ENCODE measurements at places on chromosomes 12 and 14.

- no peak for DNase-seq
Measured at GRCh38 chr12:810671-811415, 58.5 kb downstream of the WNK1 start.

DNA sequence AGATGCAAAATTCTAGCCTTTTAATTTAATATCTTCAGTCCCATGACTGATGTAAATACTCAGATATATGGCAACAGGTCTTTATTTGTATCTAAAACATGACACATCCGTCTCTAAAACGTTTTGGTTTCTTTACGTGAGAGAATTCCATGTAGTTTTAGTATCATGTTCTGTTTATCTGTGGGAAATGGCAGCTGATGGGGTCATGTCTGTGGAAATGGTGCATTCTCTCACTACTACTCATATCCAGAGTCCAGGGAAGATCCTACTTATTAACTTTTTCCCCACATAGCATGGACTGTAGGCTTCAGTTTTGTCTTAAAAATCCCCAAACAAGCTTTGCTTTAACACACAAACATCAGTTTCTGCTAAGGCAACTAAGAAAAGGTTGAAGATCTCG is 53.8 kb downstream of the SPTLC2 start:
- DNase-seq, result no peak

DNA sequence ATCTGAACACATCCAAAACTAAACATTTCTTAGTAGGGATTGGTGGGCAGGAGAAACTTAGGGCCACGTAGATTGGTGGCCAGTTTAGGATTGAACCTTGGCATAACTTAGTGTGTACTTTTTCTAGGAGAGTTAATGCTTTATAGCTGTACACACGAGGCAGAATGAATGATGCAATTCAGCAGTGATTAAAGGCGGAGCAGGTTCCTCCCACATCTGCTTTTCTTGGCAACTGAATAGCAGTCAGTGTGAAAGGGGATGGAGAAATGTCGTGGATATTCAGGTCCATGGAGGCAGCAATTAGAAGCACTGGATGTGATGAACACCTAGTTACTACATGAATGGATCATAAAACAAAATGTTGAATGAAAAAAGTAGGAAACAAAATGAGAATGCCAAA is 493.8 kb downstream of the FUT8 start:
- DNase-seq, result no peak

- DNase-seq, result no peak
Measured at GRCh38 chr14:103871596-103872480, 24.5 kb upstream of the PPP1R13B start.

GRCh38 chr14:21668377-21668776 is 5.2 kb downstream of the OR4E1 start:
- DNase-seq, result no peak

DNA sequence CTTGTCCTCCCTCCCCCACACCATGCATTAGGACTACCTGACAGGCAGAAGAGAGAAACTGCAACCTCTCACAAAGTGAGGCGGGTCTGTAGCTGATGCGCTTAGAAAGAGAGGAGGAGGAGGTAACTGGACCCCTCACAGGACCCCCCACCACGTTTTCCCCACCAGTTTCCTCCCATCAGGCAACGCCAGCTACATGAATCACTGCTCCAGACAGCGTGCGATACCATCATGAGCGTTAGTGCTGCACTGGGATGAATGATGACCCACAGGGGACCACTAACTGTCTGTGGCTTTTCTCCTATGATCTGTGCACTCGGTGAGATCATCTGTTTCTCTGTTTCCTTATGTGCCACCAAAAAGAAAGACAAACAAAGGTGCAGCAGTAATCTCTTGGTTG is 77.7 kb downstream of the KCNK10 start:
- no peak for DNase-seq

- no peak for DNase-seq
Measured at GRCh38 chr12:113870035-113870434, 96.1 kb downstream of the RBM19 start.

- DNase-seq, result peak; percentile 41
Measured at GRCh38 chr12:105235281-105235731, 668 bp downstream of the APPL2 start.

- no peak for DNase-seq
Measured at GRCh38 chr12:124881123-124881522, 17.5 kb upstream of the SCARB1 start.

DNA sequence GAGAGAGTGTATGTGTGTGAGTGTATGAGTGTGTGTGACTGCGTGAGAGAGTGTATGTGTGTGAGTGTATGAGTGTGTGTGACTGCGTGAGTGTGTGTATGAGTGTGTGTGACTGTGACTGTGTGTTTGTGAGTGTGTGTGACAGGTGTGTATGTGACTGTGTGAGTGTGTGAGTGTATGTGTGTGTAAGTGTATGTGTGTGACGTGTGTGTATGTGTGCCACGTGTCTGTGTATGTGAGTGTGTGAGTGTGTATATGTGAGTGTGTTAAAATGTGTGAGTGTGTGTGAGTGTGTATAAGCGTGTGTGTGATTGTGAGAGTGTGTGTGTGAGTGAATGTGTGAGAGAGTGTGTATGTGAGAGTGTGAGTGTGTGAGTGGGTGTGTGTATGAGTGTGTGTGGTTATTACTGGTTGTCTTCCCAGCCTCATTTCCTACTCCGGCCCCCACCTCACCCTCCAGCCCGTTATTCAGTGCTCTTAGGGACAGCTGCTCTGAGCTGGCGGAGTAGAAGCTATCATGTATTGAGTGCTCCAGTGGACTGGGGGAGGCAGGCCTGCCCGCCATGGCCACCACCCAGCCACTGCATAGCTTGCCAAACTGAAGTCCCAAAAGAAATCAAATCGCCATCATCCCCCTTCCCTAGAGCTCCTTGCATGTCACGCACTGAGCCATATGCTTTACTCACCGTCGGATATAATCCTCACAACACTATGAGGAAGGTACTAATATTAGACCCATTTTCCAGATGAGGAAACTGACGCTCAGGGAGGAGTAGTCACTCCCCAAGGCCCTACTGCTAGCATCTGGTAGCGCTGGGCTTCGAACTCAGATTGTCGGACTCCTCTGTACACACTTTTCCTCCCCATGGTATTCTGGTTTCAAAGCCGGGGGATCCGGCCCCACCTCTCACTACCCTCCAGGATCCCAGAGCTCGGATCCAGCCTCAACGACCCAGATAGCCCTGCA is 10.3 kb upstream of the MYL2 start:
- DNase-seq, result no peak

GRCh38 chr12:116196752-116197718 is 80.5 kb downstream of the MED13L start:
- DNase-seq, result no peak

- no peak for DNase-seq
Measured at GRCh38 chr12:14656846-14657245, 39.6 kb downstream of the GUCY2C start.

DNA sequence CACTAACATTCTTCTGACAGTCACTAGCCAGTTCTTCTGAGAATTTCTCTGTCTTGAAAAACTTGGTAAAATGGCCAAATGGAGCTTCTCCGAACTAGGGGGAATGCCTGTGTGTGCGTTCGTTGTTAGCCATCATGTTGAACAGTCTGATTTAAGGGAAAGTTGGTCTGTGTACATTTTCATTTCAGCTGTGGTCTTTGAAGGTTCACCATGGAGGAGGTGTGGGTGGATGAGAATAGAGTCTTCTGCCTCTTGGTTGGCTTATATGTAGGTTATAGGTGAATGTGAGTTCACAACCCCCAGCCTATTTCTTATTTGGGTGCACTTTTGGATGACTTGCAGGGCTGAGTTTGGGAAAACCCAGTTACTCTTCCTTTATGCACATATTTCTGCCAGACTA is 12.9 kb downstream of the ETV6 start:
- DNase-seq, result no peak

DNA sequence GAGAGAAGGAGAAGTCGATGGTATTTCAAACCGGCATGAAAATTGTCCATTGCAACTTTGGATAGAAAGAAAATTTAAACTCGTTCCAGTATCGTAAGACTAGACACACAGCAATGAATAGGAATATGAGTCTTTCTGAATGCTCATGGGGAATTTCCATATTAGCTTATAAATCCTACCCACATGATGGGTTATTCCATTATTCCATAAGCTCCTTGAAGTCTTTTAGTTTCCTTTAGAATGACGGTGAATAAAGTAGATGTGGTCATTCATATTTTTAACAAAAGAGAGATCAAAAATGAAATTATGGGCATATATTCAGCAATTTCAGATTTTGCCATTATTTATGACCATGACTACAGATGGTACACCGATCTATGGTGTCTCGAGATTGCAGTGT is 163.4 kb upstream of the HMGA2 start:
- no peak for DNase-seq

- no peak for DNase-seq
Measured at GRCh38 chr14:101254805-101255764, 306.2 kb upstream of the DIO3 start.

- DNase-seq, result no peak
Measured at GRCh38 chr12:47189728-47190127, 110.0 kb upstream of the AMIGO2 start.

DNA sequence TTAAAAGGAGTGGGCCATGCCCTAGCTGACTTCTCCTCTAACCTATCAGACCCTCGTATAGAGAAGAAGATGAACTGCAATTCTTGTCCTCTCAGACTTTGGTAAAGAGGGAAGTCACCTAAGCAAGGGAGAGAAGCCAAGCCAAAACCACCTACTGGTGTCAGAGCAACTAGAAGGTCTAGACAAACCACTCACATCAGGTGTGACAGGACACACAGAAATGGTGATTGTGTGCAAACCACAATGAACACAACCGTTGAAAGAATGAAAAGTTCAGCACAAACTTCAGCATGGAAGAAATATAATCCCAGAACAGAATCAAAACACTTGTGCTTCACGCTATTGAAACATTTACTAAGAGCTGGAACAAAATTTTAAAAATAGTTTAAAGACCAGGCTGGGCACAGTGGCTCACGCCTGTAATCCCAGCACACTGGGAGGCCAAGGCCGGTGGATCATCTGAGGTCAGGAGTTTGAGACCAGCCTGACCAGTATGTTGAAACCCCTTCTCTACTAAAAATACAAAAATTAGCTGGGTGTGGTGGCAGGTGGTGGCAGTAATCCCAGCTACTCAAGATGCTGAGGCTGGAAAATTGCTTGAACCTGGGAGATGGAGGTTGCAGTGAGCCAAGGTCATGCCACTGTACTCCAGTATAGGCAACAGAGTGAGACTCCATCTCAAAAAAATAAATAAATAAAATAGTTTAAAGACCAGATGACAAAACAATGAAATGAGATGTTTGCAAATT is 56.2 kb upstream of the NTF3 start:
- DNase-seq, result no peak

Measured in NCI-H1105 treated with DMSO at 0.1 percent for 48 hours (cell line).